NCI-H187 treated with DMSO at 0.1 percent for 48 hours (cell line): ENCODE measurements at places on chromosomes 5 and 9.

DNA sequence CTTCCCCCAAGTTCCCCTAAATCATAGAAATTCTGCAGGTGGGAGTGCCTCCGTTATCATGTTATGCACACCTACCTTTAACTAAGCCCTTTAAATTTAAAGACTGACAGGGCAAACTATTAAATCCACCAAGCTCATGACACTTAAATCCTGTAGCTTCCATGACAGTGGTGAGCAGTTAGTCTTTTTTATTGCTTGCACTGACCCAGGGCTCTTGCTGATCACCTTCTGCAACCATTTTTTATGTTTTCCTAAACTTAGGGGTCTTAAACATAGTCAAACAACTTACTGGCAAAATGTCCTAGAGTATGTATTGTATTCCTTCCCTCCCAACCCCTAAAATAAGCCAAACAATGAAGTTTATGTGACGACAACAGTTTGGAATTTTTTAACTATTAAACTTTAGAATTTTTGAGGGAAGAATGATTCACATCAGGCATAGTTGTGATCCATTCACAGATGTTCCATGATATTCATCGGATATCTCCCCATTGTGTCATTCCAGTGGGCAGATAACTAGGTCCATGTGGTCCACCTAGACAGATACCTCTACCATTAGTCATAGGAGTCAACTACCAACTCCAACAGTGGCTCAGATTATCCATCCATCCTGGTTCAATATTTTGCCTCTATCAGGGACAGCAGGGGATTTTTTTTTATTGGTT, 283.1 kb downstream of the ADAMTS6 start:
- no peak for DNase-seq

GRCh38 chr5:102625928-102626327, 127.1 kb upstream of the SLCO6A1 start:
- DNase-seq = no peak

- no peak for DNase-seq
Measured at GRCh38 chr5:179274321-179275315, 70.6 kb downstream of the ADAMTS2 start.

GRCh38 chr9:79655551-79655950, 83.8 kb downstream of the TLE4 start:
- DNase-seq = no peak

- DNase-seq = no peak
Measured at GRCh38 chr9:95836072-95836471, 39.4 kb upstream of the ERCC6L2 start.

DNA sequence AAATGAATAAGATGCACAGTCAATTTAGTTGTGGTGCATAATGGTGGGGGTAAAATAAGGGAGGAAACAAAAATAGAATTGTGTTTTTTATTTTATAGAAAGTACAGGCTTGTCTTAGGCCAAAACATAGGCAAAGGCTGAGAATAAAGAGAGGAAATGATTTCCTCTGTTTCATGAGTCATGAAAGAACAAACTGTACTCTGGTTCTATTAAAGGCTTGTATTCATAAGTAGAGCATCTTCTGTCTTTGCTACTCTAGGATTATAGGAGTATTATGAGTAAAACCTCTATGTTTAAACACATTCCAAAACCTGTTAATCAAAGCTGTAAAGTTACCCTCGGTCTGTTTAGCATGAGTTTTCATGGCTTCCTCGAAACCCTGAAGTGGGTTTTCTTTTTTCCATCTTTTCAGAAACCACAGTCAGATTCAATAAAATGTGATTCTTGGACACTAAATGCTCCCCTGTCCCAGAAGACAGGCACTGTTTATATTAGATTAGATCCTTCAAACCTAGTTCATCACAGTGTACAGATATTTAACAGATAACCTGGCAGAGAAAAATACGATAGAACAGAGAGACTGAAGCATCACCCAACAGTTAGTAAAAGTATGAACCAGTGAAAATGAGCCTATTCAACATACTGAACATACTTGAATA, 473.9 kb upstream of the CYLC2 start:
- no peak for DNase-seq

DNA sequence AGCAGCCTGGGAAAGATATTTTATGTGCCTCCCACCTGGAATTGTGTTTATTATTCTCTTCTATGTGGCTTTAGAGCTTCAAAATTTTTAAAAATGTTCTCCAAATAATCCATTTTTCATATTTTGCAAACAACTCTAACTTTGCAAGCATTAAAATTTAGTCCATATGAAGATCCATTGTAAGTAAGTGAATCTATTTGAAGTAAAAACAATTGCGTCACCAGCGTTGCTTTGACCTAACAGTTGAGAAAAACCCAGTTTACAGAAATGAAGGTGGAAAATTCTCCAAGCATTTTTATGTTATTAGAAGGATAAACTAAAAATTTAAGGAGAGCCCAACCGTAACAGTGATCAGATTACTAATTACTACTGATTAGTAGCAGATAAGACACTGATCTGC, 38.9 kb upstream of the TLX3 start:
- no peak for DNase-seq

DNA sequence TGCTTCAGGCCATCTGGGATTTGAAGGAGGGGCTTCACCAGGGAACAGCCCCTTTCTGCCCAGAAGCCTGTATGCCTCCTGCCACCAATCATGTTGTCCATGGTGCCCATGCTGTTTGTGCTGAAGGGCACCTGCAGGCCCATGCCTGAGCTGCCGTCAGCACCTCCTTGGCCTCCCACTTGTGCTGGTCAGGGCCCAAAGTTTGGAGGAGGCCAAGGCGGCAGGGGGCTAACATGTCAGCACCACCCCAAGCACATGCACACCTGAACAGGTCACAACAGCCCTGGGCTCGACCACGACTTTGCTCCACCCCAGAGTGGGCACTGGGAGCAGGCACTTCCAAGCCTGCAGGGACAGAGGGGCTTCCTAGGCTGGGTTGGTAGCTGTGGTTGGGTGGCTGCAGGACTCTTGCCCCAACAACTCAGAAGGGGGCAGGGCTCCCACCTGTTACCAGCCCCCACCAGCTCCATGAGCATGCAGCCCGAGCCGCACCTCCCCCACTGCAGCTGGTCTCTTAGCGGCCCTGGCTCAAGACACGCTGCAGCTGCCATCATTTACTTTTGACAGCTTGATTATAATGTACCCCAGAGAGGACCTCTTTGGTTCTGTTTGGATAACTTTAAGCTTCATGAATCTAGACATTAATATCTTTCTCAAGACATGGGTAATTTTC, 19.8 kb upstream of the NFIL3 start:
- no peak for DNase-seq

GRCh38 chr9:100489836-100490235, 16.9 kb downstream of the TMEFF1 start:
- no peak for DNase-seq

DNA sequence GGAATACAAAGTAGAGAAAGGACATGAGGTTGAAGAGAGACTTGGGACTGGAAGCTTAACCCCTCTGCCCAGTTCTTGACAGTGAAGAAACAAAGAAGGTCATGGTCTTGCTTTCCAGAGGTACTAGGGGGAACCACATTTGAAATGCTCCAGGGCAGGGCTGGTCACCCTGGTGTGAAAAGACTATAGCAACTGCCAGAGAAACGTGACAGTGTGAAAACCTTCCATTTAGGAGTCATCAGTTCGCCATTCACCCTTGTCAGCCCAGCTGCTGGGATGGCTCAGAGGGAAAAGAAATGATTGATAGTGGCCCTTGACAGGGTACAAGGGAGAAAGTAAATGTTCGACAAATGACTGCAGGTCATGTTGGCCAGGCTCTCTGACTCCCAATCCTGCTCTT, 56.7 kb downstream of the MAT2B start:
- no peak for DNase-seq

DNA sequence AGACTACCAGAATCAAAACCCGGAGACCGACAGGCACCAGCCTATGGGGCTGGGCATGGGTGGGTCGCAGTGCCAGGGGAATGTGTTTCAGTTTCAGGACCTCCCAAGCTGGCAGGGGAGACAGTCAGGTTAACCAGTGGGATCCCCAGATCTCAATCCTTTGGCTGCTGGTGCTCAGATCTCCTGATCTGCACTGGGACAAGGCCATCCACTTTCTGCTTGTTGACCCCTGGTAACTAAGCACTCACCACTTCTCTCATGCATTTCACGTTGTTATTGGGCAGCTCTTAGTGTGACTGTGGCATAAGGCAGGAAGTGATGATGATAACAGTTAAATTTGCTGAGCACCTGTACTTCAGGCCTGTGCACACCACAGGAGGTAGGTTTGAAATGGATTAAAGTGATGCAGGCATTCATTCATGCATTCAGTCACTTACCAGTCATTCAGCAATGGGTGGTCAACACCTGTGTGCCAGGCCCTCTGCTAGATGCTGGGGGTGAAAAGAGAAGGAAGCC, 42.1 kb upstream of the STXBP1 start:
- no peak for DNase-seq

- DNase-seq = no peak
Measured at GRCh38 chr5:73420666-73421065, 27.9 kb downstream of the FOXD1 start.

GRCh38 chr5:136729901-136730355, 364.6 kb upstream of the TRPC7 start:
- peak; percentile 43 for DNase-seq

- peak; percentile 25 for DNase-seq
Measured at GRCh38 chr9:7570107-7570720, 229.4 kb downstream of the DMAC1 start.

GRCh38 chr9:129781981-129782380, 21.0 kb upstream of the TOR1B start:
- DNase-seq = no peak

GRCh38 chr5:78586251-78586650, 62.3 kb downstream of the LHFPL2 start:
- no peak for DNase-seq

DNA sequence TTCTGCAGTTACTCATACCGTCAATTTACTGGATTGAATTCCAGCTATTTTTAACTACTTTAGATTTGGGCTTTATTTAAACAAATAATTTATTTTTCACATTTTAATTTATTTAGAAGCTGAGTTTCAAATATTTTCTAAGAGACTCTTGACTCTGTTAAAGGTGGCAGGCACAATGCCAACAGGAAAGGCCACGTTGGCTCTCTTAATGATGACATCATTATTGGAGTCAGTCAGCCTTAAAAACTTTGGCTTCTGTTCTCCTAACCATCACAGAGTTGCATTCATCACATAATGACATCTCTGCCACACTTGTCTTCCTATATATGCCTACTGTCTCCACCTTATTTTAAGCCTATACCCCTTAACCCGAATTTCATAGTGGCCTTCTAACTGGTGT, 172.3 kb upstream of the PLPPR1 start:
- no peak for DNase-seq

DNA sequence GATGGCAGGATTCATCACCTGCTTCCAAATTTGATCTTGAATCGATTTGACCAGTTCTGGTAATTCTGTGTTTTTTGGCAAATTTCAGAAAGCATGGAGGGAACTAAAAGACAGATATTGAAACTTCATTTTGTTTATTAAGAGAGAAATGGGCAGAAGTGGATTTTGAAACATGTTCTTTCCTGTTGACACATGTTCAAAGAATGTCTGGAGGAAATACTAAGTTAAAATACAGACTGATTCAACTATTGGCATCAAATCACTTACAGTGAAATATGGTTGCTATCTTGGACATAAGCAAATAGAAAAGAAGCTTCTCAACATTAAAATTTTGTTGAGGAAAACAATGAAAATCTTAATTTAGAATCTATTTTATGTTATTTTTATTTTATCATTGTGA, 19.3 kb upstream of the GZMK start:
- DNase-seq = no peak

DNA sequence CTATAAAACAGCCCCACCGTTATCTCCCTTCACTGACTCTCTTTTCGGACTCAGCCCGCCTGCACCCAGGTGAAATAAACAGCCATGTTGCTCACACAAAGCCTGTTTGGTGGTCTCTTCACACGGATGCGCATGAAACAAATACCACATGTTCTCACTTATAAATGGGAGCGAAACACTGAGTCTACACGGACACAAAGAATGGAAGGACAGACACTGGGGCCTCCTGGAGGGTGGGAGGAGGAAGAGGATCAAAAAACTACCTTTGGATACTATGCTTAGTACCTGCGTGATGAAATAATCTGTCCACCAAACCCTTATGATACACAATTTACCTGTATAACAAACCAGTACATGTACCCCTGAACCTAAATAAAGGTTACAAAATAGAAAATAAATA, 98.6 kb downstream of the ICE1 start:
- no peak for DNase-seq

- DNase-seq = no peak
Measured at GRCh38 chr5:1078851-1079250, 33.0 kb downstream of the SLC12A7 start.

- no peak for DNase-seq
Measured at GRCh38 chr5:89343666-89344065, 460.7 kb upstream of the MEF2C start.

DNA sequence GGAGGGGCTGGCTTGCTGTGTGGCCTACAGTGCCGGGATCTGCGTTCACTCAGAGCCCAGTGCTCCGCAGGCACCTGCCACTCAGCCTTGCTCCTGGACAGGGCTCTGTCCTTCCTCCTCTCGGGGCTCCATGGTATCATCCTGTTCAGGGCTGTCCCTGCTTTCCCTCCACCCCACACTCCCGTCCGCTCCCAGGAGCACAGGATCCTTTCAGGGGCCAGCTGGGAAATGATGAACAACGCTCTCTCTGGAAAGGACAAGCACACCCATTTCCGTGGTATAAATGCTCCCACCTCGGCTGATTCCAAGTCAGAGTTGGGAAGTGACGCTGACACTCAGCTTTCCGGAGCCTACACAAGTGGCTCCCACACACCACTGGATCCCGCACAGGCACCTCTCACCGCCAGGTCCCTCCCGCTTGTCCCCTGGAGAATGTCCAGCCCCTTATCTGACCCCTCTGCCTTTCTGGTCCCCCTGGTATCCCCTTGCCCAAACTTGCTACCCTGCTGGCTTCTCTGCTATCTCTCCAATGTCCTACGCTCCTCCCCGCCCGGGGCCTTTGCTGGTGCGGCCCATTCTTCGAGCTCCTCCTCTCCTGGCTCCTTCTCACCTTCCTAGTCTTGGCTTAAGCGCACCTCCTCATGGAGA, 21.3 kb downstream of the HMCN2 start:
- DNase-seq = no peak
